ENCODE measurements at places on chromosomes 11 and 22.

GRCh38 chr11:35089666-35090065, 49.3 kb upstream of the CD44 start:
- DNase-seq = no peak

DNA sequence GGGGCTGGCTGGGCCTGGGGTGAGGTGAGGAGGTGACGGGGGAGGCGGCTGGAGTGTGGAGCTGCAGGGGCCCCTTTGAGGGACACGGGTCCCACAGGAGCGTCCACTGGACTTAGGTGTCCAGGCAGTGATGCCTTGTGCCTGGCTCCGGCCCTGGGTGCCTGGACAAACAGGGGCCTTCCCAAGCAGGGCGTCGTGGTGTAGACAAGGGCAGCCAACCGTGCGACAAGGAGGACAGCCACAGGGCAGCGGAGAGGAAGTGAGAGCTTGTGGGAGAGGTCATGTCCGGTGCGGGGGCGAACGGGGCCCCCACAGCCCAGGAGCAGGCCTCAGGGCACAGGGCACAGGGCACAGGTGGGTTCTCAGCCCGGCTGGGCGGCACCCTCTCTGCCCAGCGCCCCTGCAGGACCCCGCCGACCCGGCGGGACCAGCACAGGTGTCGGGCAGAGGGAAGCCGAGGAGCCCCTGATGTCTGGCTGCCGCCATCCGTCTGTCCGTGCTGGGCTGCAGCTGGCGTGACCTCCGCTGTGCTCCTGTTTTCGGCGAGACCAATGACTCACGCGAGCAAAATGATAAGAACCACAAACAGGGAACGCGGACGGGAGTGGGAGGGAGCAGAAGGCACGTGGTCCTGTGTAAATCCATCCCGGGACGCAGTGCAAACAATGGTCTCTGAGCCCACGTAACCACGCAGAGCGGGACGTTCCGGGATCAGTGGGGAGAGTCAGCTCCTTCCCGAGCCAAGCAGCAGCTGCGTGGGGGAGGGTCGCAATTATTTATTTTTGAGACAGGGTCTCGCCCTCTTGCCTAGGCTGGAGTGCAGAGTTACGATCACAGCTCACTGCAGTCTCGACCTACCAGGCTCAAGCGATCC, 49.1 kb upstream of the A4GALT start:
- DNase-seq = no peak

DNA sequence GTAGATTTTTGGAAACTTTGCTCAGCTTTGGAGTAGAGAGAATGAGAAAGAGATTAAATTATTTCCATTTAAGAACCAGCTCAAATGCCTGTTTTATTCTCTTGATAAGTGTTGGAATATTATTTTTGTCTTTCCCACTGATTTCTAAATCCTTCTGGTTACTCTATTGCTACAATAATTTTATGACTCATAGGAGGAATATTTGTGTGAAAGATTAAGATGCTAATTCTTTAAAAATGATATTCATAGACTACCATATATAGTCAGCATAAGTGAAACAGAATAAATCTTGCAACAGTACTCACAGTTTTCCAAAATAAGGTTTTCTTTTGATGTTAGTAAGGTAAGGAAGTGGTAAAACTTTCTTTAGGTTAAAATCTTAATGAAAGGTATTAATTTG, 60.9 kb downstream of the YAP1 start:
- DNase-seq = no peak

DNA sequence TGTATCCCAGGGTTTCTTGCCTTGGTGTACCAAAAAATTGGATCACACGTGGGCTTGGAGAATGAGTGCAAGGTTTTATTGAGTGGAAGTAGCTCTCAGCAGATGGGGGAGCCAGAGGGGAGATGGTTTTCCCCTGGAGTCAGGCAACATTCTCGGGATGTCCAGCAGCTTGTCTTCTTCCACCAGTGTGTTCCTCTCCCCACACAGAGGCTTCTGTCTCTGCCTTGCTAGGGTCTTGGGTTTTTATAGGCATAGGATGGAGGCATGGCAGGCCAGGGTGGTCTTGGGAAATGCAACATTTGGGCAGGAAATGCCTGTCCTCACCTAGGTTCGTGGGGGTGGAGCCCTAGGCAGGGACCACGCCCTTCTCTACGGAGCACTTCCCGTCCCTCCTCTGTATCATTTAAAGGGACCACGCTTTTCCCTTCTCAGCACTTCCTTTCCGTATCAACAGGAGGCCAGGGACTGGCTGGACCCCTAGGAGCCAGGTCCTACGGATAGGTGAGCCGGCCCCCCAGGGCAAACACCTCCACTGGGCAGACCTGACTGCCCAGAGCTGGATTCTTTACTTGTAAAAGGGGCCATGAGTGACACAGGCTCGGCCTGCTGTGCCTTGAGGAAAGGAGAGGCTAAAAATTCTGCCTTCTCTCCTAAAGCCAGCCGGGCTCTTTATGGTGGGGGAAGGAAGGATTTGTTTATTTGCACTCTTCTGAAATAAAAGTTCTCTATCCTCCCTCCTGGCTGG, 55.3 kb upstream of the CCDC188 start:
- peak; percentile 68 for DNase-seq

DNA sequence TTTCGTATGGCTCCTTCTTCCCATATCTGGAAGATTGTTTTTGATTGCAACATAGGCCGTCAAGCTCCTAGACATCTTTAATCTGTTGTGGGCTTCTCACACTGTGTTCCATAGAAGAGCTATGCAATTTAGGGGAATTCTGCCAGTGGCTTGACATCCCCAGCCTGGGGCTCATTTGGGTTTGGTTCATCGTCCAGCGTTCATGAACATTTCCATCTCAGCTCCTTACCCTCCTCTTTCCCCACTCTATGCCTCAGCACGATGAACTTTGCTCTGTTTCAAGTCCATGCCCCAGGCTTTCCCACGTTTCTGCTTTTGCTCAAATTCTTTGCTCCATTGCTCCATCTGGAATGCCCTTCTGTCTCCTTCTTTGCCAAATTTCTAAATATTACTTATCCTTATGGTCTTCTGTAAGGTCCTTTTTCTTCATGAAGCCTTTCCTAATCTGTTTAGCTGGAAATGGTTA, 26.1 kb upstream of the CLMP start:
- no peak for DNase-seq

GRCh38 chr11:48005136-48005535, 24.8 kb downstream of the PTPRJ start:
- DNase-seq = no peak

GRCh38 chr11:45921561-45922424, 663 bp upstream of the LARGE2 start:
- DNase-seq = no peak

DNA sequence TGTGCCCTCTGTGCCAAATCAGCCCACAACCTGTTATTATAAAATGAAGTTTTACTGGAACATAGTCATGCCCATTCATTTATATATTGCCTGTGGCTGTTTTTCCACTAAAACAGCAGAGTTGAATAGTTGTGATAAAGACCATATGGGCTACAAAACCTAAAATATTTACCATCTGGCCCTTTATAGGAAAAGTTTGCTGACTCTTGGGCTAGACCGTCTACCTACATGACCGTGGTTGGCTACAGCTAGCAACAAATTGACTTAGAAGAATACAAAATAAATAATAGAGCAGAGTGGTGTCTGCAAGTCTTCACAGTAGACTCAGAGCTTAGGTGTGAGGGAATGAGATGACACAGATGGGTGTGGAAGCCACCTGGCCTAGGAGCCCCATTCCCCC, 11.2 kb upstream of the IL18BP start:
- no peak for DNase-seq

- no peak for DNase-seq
Observed at GRCh38 chr11:106271086-106271485, 193.6 kb downstream of the AASDHPPT start.

DNA sequence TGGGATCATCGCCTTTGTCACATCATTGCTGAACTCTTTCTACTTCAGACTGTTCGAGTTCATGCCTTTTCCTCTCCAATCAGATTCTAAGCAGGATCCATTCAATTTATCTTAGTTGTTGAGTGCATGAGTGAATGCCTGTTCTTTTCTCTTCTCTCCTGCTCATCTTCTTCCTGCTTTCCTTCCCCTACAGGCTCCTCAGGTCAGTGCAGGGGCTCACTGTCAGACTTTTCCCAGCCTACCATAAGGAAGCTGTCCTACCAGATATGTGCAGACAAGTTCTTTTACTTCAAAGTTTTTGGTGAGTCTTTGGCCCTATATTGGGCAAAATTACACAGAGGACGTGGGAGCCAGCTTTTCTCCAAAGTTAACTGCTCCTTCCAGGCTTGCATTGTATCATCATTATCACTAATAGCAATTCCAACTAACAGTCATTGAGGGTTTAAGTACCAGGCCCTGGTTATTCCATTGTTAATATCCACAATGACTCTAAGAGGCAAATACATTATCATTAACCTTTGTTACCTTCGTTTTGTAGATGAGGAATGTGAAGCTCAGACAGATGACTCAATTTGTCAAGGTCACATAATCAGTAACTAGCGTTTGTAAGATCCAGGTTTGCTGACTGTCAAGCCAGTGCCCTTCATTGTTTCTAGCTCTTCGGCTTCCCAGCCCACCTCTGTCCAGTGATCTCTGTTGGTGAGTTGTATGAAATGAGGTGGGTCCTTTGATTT, 30.4 kb downstream of the OR6Q1 start:
- no peak for DNase-seq

- DNase-seq = no peak
Observed at GRCh38 chr11:111814557-111815320, 48.5 kb upstream of the PPP2R1B start.

DNA sequence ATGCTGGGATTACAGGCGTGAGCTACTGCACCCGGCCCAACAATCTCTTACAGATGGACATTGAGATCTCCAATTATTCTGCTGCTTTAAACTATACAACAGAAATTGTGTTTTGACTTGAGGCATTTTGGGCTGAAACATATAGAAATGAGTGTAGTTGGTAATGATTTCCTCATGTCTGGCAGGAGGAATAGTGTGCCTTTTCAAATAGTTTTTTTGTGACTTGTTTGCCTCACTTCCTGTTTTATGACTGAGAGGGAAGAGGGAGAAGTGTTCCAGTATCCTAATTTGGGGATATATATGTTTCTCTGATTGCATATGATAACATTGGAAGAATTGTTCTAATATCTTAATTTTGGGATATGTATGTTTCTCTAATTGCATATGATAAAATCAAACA, 40.2 kb downstream of the EP300 start:
- DNase-seq = no peak

GRCh38 chr11:68469122-68469521, 8.6 kb downstream of the PPP6R3 start:
- DNase-seq = no peak

DNA sequence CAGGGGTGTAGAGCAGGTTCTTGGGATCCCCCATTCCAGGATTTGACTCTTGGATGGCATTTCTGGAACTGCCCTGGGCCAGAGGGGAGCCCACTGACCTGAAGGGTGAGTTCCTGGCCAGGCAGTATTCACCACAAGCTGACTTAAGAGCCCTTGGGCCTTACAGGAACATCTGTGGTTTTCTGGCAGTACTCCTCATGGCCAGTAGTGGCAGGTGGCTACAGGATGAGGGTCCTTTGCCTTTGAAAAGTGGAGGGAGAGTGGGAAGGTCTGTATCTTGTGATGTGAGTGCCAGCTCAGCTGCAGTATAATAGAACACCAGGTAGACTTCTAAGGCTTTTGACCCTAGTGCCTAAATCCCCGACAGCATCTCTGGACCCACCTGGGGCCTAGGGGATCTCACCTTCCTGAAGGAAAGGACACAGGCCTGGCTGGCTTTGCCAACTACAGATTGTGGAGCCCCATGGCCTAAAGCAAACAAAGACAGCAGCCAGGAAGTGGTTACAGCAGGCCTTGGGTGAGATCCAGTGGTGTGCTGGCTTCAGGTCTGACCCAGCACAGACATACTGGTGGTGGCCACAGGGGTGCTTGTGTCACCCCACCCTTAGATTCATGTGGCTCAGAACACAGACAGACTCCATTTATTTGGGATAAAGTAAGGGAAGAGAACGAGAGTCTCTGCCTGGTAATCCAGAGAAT, 9.0 kb downstream of the OR51S1 start:
- DNase-seq = no peak

DNA sequence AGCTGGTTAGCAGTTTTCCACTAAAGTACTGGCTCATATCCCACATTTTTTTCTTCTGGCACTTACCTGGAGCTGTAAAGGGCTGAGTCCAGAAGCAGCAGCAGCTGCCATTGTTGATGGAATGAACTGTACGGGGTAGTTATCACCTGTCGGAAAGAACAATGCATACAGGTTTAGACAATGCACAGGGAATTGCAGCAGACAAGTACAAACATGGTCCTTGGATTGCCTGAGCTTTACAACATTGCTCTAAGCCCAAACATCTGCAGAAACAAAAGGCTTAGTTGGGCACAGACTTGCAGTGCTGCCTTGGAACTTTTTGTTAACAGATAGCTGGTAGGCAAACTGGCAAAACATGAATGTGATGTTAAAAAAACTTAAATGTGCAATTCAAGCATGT, 258.8 kb downstream of the SOX6 start:
- DNase-seq = no peak

DNA sequence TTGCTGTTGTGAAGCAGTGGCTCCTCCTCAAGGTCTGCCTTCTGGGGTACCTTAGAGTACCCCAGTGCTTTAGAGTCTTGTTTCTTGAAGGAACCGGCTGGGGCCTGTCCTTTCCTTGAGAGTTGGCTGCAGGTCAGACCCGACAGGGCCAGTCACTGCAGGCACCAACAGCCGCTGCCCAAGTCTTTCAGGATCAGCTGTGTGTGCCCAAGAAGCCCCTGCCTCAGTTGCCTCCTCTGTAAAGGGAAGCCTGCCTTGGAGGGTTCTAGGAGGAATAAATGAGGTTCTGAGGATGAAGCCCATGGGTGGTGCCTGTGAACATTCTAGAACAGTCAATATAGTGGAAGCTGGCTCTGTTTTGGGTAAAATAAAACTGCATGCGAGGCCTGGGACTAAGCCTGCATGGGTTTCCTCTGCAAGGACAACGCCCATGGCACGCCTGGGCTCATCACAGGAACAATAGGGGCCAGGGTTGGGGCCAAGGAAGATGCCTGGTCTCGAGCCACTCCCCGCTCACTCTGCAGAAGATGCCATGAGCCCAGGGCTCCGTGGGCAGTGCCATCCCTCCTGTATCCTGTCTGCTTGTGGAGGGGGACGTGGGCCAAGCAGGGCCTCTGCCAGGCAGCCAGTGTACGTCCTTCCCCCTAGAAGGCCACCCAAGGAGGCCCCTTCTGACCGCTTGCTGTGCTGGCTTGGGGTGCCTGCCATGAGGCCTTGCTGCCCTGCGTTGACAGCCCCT, 81.6 kb downstream of the MED15 start:
- no peak for DNase-seq

DNA sequence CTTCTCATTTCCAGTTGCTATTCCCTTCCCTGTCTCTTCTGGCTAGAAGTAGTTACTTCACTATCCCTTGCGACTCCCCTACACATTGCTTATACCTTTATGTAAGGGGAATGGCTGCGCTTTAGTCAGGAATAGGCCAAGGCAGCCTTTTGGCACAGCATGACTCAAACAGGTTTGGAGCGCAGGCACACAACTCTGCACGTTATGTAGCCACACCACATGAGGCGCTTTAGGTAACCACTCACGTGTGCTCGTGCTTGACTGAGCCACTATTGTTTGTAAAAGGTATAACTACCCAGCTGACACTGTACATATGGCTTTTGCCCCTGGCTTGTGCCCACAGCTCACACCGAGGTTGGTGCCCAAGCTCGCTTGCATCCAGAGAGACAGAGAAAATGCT, 46.7 kb upstream of the LIPT2 start:
- no peak for DNase-seq

- DNase-seq = no peak
Observed at GRCh38 chr11:8658321-8659057, 24.0 kb downstream of the TRIM66 start.

Data from CD4-positive, alpha-beta T cell (primary cell).